Mucosa of gallbladder (tissue), 1 donor: ENCODE measurements at places on chromosomes 11 and 22. TPM values are rescaled to one million over a fixed set of nuclear protein-coding genes. Genes with fewer than 3 reads are reported as not detected.

GRCh38 chr22:19720150-19720827, 3.0 kb upstream of the GP1BB start:
- DNase-seq = no peak

DNA sequence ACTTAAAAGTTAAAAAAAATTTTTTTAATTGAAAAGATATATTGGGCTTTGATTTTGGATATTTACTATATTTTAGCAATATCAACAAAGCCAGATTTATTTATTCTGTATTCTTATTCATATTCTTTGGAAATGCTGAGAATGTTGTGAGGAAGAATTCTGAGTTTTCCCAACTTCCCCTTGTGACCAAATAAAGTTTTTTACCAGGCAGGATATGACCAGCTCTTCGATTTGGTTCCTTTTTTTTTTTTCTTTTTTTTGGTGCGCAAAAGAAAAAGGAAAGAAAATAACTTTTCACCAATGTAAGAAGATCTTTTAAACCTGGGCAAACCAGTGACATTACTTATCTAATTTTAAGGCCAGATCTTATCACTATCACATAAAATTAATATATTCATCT, 12.9 kb downstream of the TCP11L1 start:
- no peak for DNase-seq

- DNase-seq = no peak
Observed at GRCh38 chr11:14774721-14775120, 117.3 kb downstream of the CYP2R1 start.

GRCh38 chr11:10847960-10848860, 9.6 kb downstream of the ZBED5 start:
- DNase-seq = no peak

DNA sequence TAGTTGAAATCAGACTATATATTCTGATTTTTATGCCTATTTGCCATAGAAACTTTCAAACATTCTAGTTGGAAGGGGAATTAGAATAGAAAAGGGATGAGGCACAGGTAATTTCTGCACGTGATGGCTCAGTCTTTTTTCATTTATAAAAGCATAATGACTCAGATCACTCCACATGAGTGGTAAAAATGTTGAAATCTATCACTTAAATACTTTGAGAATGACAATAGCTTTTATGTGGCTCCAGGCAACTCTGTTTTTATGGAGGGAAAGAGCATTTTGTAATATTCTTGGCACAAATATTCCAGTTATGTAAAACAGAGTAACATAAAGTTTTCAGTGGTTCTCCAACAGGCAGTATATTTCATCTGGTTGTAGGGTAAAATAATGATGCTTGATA, 5.9 kb upstream of the MMP3 start:
- DNase-seq = no peak

GRCh38 chr11:67483831-67484665, 1.2 kb downstream of the AIP start:
- DNase-seq = no peak

- DNase-seq = no peak
Observed at GRCh38 chr11:64297699-64298358, 2.3 kb upstream of the CATSPERZ start.

Gene CDC42BPG
- 37.1 TPM for total RNA-seq

Gene CRYBB2
- not detected for total RNA-seq

Gene SPTBN2
- 18.2 TPM for total RNA-seq
